NCI-H526 treated with DMSO at 0.1 percent for 48 hours (cell line): ENCODE measurements at places on chromosomes 4 and X.

DNA sequence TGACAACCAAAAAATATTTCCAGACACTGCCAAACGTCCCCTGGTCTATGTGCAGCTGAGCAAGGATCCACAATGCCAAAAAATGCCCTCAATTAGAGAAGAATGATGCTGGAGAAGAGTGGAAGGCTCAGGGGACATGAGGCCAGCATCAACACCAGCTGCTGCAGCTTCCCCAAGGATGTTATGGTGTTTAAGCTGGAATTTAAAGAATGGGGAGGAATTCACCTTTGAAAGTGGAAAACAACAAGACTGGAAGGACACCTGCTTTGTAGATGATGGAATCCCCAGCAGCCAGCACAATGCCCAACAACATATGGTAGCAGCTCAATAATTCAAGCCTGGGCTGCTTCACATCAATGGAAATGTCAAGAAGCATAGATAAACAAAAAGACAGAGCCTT is 20.3 kb upstream of the SMPX start:
- no peak for DNase-seq

DNA sequence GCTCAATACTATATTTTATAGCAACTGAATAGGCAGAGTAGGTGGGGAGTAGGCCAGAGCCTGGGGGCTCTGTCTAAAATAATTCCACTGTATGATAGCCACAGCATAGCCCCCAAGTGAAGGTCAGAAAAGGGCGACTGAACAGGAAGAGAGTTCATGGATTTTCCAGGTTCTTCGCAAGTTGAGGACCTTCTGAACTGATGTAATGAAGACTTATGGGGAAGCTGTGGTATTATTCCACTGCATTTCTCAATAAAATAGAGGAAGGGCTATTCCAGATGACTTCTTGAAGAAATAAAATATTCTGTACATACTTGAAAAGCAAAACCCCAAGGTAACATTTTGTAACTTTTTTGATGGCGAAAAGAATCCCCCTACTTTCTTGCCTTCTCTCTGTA is 231.4 kb upstream of the GPC4 start:
- no peak for DNase-seq

GRCh38 chr4:145909281-145909715 is 29.3 kb downstream of the ZNF827 start:
- DNase-seq: no peak

- no peak for DNase-seq
These were observed 34.7 kb upstream of the LHFPL1 start for GRCh38 chrX:112714357-112714918.

DNA sequence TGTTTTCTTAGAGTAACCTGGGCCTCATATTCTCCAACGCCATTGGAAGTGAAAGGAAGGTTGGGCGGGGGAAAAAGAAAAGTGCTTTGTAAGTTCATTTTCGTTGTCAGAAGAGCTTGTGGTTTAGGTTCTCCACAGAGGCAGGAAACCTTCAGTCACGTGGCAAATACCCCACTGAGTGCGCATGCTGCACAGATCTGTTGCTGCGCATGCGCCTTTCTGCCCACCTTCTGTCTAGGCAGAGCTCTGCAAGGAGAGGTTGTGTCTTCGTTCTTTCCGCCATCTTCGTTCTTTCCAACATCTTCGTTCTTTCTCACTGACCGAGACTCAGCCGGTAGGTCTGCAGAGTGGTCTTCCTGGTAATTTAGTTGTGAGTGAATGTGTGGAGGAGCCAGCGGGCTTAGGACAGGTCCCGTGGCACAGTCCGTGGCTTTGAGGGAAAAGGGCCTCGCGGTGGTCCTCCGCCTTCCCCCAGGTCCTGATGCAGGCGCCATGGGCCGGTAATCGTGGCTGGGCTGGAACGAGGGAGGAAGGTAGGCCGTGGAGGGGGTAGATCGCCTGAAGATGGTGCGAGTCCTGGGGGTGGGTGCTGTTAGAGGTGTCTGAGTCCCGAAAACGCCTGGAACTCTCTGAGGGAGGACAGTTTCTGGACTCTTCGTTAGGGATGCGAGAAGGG is at the start of gene PAGE5:
PAGE5 (plus strand) TSS at position 228 of the 676 bp plus-strand sequence. CDS start 1,037 bp downstream, outside the sequence.
- no peak for DNase-seq

DNA sequence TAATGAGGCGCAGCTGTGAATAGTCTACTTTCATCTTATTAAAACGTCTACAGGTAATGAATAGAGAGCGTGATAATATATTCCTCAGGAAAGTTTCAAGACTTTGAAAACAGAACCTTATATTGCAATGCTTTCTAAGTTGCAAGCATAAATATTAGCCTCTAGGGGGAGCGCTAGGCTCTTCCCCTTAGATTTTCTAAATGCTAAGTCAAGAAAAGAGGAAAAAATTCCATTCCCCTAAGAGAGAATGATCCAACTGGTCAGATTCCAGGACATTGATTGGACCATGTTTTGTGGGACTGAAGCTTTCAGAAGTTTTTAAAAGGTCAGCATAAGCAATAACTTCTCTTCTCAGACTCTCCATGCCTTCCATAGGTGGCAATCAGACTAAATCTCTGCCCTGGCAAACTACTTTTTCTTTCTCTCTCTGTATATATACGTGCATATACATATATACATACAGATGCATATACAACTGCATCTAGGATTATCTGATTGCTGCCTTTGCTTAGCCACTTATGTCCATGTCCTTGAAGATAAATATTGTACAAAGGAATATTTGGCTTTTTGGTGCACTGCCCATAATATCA is 492.9 kb downstream of the INPP4B start:
- DNase-seq: peak; percentile 10

DNA sequence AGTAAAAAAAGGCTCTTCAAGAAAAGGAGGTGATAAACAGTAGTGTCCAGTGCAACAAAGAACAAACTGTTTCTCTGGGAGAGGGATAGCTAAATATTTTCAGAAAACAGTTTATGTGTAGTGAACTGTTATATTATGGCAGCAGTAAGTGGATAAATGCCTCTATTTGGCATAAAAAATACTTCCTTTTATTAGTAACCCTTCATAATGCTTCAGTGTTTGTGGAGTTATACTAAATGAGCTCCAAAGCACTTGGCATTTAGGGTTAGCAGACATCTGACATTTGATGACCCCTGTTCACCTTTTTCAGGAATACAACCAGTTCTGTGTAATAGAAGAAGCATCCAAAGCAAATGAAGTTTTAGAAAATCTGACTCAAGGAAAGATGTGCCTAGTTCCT is 31.9 kb downstream of the TRAPPC11 start:
- no peak for DNase-seq
